ENCODE measurements at places on chromosomes 16 and 17.
A peak's percentile ranks its signal among the peaks of the same experiment; 100 is the strongest.

DNA sequence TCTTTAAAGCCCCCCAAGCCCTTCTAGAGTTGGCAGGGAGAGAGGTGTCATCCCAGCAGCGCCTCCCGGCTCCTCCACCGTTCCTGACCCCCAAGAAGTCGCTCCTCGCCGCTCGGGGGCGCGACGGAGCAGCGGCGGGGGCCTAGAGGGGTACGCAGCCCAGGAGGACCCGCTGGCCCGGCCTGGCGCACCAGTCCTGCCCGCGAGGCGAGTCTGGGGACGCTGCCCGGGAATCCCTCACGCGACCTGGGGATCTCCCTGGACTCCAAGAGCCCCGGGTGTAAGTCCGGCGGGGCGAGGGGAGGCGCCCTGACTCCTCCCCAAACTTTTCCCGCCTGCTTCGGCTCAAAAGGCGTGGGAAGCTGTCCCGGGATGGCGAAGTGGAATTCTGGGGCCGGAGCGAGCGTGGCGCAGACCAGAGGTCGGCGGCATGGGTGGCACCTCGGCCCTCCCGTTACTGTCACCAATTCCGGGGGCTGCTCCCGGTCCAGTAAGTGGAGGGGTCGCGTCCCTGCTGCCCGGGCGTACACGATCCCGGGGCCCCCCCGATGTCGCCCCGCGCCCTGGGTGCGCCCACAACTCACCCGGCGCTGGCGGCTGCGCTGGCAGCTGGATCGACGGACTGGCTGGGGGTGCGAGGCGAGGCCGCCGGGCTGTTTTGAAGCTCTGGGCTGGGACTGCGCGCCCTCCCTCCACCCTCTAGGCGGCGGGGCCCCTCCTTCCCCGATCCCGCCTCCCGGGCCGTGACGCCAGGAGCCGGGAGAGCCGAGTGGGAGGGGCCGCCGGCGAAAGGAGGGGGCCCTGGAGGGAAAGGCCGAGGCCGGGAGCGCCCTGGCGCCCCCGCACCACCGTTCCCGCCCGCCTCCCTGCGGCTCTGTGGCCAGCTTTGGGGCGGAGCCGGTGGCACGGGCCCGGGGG lies at the start of gene EMP2:
Gene EMP2, minus strand, starts transcription at position 634 of the 918 bp plus-strand sequence. CDS start 32,981 bp downstream, outside the sequence.
- DNase-seq, result peak; percentile 68

DNA sequence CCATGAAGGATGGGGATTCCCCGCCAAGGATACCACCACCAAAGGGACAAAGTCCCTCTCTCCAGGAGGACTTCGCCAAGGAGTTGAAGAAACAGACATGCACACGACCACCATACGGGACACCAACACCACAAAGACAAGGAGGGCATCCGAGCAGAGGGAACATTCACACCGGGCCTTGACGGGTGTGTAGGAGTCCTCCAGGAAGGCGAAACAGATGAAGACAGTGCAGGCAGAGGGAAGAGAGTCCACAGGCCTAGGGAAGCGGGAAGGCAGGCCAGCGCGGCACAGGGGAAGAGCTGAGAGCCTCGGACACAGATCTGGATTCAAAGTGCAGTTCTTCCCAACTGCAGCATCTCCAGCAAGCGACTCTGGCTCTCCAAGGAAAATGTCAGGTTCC lies 10.8 kb downstream of the COTL1 start:
- DNase-seq, result no peak

DNA sequence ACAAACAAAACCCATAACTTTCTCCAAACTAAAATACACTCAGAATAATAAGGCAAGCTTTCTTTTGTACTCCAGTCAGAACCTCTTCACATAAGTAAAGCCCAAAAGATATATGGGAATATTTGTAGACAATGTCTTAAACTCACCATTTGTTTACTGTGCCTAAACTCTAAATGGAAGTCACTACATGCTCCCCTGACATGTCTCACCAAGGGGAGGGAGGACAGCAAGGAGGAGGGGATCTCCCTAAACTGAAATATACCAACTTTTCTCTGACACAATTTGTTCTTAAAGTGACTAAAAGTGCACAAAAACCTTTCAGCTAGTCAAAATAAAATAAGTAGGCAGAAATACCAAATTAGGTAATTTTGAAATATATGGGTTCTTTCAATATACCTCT lies 38.5 kb downstream of the GRB7 start:
- DNase-seq, result no peak

DNA sequence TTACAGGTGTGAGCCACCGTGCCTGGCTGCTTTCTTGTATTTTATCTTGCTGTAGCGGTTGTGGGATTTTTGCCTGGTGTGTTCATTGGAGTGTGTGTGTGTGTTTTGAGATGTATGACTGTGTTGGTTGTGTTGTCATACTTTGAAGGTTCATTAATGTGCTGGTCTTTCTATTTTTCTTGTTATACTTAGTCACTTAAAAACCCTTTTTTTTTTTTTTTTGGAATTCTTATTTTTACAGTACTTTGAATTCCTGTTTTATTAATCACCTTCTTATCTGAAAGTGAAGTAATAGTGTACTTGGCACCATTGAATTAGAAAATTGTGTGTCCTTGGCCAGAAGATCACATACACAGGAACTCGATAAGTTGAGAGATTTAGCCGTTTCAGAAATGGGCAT lies 30.2 kb downstream of the TENT4B start:
- DNase-seq, result no peak

DNA sequence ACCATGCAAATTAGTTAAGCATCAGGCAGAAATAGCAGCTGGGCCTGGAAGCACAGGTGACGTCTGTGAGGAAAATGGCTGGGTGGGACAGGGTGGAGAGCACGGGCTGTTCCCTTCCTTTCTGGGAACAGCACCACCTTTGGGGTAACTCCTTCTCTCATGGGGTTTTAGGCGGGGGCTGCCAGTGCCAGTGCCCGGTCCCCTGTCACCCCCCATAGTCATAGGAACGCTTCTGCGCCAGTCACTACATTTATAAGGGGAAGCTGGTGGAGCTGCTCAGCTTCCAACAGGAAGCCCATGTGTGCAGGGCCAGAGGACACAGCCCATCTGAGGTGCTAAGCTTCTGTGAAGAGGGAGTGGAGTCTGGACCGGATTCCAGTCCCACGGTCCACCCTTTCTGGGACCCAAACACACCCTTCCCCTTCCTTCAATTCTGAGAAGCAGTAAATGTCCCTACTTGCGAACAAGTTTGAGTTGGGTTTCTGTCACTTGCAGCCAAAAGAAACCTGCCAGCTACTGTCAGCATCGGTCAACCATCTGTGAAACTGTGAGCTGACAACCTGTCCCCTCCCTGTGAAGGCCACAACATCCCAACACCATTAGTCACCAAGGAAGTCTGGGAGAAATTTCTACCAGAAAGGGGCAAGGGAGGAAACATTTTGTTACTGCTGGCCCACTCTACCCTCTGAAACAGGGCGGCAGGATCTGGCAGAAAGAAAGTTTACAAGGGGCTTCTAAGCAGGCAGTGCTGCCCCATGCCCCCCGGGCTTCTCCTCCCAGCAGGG lies 86.0 kb upstream of the AMZ2 start:
- DNase-seq, result no peak

- no peak for DNase-seq
These were observed 25.3 kb upstream of the TRPV3 start for GRCh38 chr17:3582915-3583314.

DNA sequence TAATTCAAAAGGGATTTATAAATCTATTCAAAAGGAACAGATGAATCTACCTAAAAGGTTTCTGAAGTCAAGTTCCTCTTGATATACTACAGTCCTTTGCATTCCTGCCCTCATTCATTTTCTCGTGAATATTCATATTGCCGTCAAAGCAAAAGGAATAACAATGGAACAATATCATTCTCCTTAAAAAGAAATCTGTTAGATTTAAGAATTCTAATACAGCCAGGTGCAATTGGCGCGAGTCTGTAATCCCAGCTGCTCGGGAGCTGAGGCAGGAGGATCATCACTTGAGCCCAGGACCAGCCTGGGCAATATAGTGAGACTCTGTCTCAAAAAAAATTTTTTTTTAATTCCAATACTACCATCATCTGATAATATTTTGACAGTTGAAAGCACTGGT lies 130.3 kb downstream of the BRIP1 start:
- DNase-seq, result no peak

GRCh38 chr16:85052536-85052935 lies 24.9 kb downstream of the KIAA0513 start:
- no peak for DNase-seq

- no peak for DNase-seq
These were observed 167.8 kb upstream of the ASIC2 start for GRCh38 chr17:33460781-33461450.

DNA sequence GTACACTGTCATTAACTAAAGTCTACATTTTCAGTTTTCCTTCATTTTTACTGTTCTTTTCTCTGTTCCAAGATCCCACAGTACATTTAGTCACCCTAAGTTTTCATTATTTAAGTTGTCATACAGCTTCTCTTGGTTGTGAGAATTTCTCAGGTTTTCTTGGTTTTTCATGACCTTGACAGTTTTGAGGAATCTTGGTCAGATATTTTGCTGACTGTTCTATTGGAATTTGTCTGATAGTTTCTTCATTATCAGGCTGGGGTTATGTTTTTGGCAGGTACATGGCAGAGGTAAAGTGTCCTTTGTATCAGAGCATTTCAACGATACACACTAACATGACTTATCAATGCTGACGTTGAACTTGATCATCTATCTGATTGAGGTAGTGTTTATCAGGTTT lies 19.6 kb downstream of the MBTD1 start:
- DNase-seq, result no peak

DNA sequence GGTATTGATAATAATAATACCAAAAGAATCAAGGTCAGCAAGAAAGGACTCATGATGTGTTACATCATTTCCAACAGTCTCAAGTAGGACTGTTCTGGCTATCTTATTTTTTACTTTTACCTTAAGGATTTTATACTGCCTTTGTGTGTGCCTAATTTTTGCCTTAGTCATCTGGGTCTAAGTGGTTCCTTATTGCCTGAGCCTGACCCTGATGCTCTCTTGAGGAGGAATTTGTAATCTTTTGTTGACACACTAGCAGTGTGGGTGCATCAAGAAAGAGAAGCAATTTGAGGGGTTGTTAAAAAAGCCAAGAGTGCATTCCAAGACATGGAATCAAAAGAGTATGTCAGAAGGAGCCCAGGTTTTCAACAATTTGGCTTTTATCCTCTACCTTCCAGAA lies 59.3 kb downstream of the TMEM100 start:
- no peak for DNase-seq

DNA sequence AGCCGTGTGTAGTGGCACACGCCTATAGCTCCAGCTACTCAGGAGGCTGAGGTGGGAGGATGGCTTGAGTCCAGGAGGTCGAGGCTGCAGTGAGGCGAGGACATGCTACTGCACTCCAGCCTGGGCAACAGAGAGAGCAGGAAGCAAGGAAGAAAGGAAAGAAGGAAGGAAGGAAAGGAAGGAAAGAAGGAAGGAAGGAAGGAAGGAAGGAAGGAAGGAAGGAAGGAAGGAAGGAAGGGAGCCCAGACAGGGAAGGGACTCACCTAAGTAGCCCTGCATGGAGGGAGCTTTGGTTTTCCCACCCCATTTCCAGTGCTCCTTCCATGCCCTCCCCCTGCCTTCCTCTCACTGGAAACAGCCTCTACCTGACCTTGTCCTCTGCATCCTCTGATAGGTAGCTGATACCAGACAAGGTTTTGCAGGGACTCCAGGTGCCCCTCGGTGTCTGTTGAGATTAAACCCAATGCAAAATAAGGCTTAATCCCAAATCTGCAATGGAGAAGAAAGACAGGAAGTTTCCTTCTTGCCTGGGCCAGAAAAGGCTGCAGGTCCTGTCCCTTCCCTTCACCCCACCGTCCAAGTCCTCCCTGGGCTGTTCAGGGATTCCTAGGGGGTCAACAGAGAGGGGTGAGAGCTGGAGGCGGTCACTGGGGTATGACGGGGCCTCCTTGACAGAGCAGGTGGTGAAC lies 21.5 kb upstream of the CA4 start:
- DNase-seq, result no peak

DNA sequence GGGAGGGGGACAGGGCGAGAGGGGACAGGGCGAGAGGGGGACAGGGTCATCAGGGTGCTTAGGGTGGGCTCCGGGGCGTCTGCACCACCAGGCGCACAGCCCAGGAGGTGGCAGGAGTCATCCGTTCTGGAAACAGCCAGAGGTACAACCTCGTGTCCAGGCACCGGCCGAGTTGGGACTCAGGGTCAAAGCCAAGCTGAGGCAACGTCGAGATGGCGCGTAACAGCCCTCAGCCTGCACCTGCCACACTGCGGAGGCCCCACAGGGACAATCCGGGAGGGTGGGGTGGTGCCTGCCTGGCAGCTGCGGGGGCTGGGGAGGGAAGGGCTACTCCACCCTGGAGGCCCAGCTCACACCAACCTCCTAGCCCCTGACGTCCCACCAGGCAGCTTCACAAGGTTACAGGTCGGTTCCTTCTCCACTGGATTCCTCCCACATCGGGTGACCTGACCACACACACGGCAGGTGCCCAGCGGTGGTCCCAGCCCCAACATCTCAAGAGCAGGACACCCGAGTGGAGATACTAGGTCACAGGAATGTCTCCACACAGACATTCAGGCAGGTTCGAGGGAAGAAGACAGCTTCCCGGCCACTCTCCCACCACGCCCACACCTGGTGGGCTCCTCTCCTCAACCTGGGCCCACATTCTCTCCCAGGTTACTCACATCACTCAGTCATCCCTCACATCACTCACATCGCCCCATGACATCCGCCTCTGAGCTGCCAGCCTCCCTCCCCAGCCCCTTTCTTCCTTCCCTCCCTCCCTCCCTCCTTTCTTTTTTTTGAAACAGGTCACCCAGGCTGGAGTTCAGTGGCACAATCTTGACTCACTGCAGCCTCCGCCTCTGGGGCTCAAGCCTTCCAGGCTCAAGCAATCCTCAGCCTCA lies 47.3 kb downstream of the RPH3AL start:
- DNase-seq, result no peak

GRCh38 chr16:58629733-58630640 lies at the start of gene CNOT1:
CNOT1 (minus strand) TSS chr16:58629826; CDS start chr16:58599337, 30,489 bp downstream.
- DNase-seq, result peak; percentile 98

- no peak for DNase-seq
These were observed 24.4 kb downstream of the DHRS7C start for GRCh38 chr17:9766970-9767369.

DNA sequence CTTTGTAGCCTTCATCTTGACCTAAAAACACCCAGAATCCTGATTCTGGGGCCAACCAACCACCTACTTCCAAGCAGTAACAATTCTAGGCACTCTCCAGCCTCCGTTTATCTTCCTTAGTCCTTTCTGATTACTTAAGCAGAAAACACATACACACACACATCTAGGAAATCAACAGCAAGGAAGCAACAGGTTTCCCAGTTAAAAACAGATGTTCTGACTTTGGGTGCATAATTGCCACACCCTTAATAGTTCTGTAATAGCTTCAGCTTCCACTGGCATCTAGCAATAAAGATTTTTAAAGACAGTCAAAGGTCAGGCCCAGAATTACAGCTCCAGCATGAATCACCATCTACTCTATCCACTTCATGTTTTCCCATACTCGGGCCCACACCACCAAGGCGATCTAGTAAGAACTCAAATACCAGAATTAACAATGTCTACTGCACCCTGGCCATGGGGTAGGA lies 2.6 kb downstream of the ARHGAP17 start:
- DNase-seq, result no peak

DNA sequence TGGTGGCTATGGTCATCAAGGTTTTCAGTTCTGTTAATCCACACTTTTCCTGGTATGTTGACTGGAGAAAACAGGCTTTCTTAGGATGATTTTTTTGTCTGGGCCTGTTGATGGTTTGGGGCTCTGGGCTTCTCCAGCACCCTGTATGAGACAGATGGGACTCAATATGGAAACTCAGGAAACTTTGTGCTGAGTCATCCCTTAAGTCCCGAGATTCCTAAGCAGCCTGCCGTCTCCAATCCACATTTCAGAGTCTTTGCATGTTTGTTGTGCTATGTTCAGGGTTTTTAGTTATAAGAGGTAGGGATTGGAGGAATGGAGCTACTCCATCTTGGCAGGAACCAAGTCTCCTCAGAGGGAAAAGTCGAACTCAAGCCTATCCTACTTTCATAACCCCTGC lies 253.3 kb upstream of the FOXF1 start:
- no peak for DNase-seq

GRCh38 chr16:54061454-54061853 lies 225.1 kb downstream of the IRX3 start:
- DNase-seq, result no peak

Data from testis (tissue), 5 donors.